CD8-positive, alpha-beta memory T cell (primary cell): ENCODE measurements at places on chromosomes 6 and 20.

DNA sequence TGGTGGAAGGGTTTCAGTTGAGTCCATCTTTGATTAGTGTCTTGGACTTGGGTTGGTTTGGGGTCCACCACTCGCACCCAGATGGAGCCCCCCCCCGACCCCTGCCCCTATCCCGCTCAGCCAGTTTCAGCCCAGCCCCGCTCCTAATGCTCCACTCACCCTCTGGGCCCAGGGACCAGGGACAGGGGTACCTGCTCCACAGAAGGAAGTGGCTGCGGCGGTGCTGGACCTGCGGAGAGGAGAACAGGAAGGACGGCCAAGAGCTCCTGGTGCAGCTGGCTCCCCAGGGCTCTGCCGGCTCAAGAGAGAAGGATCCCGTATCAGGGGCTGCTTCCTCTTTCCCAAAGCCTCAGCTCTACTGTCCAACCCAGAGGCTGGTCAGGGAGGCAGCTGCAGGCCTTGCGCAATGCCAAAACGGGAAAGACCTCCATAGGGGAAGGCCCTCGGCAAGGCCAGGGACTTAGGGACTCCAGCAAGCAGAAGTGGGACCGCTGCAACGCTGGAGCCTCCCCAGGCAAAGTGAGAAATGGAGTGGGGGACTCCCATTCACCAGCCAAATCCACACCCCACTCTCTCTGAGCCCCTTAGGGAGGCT is at the start of gene SIGLEC1:
SIGLEC1 (minus strand) TSS at position 322 of the 595 bp plus-strand sequence. CDS start 5,472 bp downstream, outside the sequence.
- no peaks in the 10 kb centered on the region for H3K4me1 ChIP-seq
- DNase-seq: no peak
- no peak within 1 kb of the TSS for H3K27ac ChIP-seq
- no peaks in the 10 kb centered on the region for H3K27me3 ChIP-seq
- no peak within 1 kb of the TSS for H3K4me3 ChIP-seq

- H3K27me3 ChIP-seq: no peaks in the 10 kb centered on the region
- H3K27ac ChIP-seq: no peak overlapping the region
- H3K4me3 ChIP-seq: no peak overlapping the region
- H3K36me3 ChIP-seq: no peaks in the 10 kb centered on the region
Observed at GRCh38 chr20:63405102-63405730, 44.1 kb upstream of the CHRNA4 start.

DNA sequence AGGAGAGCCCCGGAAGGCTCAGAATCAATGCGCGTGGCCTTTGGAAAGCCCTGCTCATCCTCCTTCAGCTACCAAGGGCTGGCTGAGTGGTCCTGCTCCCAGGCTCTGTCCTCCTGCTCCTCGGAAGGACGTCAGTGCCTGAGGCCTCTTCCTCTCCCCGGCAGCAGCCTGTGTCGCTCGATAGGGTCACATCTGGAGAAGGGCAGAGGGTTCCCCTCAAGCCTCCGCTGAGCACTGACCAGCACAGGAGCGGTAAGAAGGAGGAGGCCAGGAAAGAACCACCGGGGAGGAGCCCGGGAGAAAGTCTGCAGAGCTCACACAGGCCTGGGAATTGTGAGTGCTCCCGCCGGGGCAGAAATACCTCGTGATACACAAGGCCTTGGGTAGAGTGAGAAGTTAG is 21.2 kb downstream of the KIF25 start:
- no peaks in the 10 kb centered on the region for H3K36me3 ChIP-seq
- no peak overlapping the region for H3K27ac ChIP-seq
- H3K4me3 ChIP-seq: no peak overlapping the region
- no peak for DNase-seq
- no peaks in the 10 kb centered on the region for H3K27me3 ChIP-seq

- no peak within 1 kb of the TSS for H3K27ac ChIP-seq
- no peaks in the 10 kb centered on the region for H3K4me1 ChIP-seq
- H3K27me3 ChIP-seq: peaks cover 12% of the 10 kb centered on the region
- H3K36me3 ChIP-seq: no peaks in the 10 kb centered on the region
- DNase-seq: no peak
Observed at GRCh38 chr20:45254383-45255262, at the start of gene SLPI. TSS of gene SLPI (minus strand) at chr20:45254564. CDS start at chr20:45254543, 21 bp downstream.

DNA sequence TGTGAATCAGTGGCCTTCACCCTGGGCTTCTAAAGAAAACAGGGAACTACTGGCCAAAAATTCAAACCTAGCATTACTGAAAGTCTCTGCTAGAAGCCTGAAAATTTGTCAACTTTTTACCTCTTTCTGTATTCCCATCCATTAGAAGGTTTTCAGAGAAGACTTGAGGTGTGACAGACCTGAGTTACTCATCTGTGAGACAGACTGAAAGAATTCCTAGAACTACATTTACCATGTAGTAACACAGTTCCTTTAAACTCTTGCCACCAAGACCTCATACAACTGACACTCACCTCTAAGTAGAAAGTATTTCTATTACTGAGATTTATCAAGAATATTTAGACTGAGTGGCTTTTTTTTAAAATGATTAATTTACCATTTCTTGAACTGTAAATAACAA is 4.5 kb downstream of the DPM1 start:
- peaks cover 41% of the 10 kb centered on the region for H3K36me3 ChIP-seq
- H3K27me3 ChIP-seq: no peaks in the 10 kb centered on the region
- H3K27ac ChIP-seq: no peak overlapping the region

DNA sequence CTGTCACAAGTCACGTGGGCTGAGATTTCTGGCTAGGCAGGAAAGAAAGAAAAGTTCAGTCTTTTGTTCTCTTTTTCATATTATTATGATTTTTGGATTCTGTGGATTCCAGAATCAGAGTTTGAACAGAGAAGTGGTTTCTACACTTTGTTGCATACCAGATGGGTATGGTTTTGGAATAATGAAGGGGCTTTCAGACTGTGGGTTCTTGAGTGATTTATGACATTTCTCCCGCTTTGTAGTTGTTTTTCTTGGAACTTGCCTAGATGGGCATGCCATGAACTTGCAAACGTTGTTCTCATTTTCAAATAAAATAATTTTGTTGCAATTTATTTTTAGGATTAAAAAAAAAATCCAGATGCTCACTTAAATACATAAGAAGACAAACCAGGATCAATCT is 34.4 kb downstream of the CBFA2T2 start:
- no peak for DNase-seq
- H3K4me3 ChIP-seq: no peak overlapping the region
- no peaks in the 10 kb centered on the region for H3K4me1 ChIP-seq
- no peaks in the 10 kb centered on the region for H3K27me3 ChIP-seq
- H3K36me3 ChIP-seq: no peaks in the 10 kb centered on the region
